SK-N-SH (cell line): ENCODE measurements at places on chromosomes 3 and 15.

GRCh38 chr15:63212050-63213004 is 22.9 kb downstream of the RAB8B start:
- DNase-seq: peak; percentile 42

DNA sequence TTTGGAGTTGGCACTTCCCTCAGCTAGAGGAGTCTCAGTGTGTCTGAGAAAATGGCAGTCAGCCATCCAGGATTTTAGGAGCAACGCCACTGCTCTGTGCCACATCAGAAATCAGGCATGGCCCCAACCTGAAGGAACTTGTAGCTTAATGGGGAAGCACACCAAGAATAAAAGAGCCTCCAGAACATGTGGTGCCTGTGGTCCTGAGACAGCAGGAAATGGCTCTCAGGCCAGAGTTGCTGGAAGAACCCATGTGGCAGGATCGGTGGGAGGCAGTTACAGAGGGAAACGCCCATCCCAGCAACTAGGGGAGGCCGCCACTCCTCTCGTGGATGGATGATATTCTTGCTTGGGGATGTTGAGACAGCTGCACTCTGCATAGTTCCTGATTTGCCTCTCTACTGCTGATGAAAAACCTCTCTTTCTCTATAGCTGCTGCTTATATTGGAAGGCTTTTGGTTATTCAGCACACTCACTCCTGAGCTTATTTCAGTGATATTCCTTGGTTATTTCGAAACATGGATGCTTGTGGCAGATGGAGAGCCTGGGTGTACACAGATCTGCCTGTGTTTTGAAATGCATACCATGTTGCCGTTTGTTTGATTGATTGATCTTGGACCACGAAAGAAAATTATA is 52.4 kb downstream of the KLHL25 start:
- DNase-seq: peak; percentile 32

- DNase-seq: no peak
Observed at GRCh38 chr3:126845920-126846715, 136.8 kb upstream of the PLXNA1 start.

DNA sequence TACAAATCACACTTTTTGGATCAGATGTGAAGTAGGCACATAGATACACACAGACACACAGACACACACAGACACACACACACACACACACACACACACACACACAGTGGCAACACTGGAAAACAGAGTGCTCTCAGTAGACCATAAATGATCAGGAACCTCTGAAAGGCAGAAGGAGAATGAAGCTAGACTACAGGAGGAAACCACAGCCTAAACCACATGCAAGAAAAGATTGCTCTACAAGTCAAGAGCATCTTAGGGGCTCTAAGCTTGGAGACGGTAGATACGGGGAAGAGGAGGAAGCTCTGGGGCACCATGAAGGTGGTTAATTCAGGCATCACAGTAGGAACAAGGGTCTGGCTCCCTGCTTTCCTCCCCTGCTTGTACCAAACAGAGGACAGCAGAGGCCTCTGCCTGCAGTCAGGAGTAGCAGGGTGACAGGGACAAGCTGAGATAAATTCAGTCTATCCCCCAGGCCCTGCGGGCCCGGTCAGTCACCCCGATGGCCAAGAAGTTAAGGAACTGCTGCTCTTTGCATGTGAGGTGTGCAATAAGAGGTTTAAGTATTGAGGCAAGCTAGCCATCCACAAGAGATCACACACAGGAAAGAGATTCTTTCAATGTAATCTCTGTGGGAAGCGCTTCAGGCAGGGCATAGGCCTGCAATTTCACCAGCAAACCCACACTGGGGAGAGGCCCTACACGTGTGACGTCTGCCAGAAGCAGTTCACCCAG is 23.5 kb upstream of the ARPIN start:
- DNase-seq: no peak

DNA sequence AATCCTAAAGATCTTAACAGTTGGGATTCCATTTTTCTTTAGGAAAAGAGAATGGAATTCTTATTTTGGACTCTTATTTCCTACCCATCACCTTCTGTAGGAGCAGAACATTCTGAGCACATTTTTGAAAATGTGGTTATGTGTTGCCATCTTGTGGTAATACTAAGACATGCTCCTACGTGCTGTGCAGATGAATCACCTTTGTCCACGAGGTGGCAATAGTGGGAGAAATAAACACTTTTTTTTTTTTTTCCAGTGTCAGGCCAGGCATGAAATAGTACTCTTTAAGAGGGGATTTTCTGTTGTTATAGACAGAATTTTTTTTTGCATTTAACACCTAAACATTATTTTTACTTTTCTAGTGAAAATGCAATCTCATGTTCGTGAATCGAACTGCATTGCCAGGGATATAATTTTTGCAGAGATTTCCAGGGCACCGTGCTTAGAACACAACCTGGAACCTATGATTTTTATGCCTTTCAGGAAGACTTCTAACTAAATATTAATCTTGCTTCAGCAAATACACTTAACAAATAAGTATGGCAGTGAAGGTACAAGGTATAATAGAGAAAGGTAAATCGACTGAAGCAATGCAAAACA is 196.6 kb downstream of the GAP43 start:
- DNase-seq: peak; percentile 57

DNA sequence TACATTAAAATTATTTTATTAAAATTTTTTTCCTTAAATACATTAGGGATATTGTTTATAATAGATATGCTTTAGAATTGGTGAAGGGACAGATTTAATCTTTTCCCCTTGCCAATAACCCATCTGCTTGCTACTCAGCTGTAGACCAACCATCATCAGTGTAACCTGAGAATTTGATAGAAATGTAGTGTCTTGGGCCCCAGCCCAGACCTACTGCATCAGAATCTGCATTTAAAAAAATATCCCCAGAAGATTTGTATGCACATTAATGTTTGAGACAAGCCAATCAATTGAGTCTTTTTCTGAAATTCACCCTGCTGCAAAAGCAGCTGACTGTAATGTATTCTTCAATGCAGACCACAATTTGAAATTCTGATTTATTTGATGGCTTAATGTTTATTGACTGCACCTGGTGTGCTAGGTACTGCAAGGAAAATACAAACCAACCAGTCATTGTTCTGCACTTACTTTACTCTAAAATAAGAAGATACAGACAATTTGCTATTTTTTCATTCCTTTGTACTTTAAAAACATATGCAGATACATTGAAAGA is 190.7 kb upstream of the SGO1 start:
- no peak for DNase-seq

- no peak for DNase-seq
Observed at GRCh38 chr3:160841455-160841854, 85.4 kb downstream of the PPM1L start.

DNA sequence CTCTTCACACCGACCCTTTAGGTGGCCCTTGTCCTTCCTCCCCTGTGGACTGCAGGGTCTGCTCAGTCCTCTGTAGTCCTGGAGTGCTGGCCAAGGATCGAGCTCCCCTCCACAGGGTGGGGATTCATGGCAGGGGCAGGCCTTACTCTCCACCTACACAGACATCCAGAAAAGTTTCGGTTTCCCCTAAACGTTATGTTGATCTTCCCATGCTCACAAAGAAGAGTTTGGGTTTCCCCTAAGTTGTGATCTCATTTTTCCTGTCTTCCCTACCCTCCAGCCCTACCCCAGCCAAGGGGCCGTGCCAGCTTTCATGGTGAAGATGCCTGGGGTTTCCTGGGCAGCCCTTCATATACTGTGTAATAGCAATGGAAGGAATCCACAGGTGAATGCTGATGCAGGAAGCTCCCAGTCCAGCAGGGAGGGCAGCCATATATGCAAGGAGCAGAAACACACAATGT is 10.3 kb downstream of the STOML1 start:
- no peak for DNase-seq

DNA sequence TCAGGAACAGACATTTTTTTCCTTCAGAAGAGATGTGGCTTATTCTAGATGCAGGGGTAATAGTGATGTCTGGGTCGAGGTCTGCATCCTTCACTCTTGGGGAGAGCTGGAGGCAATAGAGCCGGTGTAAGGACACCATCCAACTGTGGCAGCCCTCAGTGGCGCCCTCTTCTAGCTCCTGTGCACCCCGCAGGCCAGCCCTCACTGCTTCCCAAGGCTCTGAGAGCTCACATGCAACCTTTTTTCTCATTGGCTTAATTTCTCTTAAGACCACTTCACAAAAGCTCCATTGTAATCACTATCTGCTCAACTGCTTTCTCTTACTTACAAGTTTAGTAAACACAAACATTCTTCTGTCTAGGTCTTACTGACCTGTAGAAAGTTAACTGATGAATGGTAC is 3.9 kb upstream of the VPS8 start:
- no peak for DNase-seq

GRCh38 chr15:56249092-56249491 is 5.4 kb upstream of the RFX7 start:
- peak; percentile 20 for DNase-seq

- DNase-seq: peak; percentile 45
Observed at GRCh38 chr3:61807865-61808276, 246.5 kb downstream of the PTPRG start.

DNA sequence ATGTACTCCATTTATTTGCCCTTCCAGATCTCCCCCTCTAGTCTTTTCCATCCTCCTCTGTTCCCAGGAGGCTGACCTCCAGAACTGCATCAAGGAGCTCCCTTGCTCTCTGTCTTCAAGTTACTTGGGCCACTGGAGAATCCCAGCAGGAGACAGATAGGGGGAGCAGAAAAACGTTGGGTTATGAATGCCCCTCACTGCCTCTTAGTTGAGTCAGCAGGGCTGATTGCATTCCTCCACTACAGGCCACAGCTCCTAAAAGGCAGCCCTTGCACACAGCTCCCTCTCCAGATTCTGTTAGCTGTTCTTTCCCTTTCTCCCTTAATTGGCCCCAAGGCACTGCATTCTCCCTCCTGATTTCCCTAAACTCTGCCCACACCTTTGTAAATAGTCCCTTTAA is 12.4 kb upstream of the CEP152 start:
- DNase-seq: no peak

GRCh38 chr3:176262071-176262470 is 935.2 kb downstream of the TBL1XR1 start:
- DNase-seq: no peak

DNA sequence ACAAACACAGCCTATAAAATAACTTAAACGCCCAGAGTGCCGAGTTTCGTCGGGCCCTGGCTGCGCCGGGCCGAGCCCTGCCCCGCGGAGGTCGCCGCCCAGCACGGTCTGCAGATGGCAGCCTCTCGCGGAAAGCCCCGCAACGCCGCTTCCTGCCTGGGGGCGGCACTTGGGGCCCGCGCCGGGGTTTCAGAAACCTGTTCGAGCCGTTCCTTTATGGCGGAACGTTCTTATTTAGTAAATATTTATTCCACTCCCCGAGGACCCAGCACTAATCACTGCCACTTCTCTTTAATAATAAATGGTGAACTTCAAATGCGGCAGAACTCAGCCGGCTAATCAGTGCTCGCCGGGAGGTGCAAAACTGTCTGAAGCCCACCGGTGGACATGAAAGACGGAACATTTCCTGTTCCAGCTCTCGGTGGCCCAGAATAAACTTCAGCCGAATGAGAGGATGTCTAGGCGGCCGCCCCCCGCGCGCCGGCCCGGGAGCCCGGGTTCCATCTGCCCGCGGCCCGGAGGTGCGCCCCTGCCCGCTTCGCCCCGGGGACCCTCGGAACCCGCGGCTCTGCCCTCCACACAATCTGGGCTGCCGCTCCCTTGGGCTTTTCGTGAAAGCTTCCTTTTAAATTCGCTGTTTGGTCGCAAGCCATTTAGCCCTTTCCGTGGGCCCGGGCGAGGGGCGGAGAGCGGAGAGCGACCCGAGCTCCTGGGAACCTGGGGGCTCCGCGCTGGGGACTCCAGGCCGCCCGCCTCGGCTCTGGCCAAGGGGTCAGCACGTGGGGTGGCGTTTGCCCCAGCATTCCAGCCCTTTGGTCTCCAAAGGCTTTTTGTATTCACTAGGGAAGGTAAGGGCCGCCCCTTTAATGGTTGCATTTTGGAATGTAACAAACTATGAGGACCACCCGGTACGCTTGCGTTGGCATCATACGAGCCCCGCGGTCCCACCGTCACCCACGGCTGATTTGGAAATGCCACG is 110.8 kb upstream of the ATP11B start:
- DNase-seq: peak; percentile 86

DNA sequence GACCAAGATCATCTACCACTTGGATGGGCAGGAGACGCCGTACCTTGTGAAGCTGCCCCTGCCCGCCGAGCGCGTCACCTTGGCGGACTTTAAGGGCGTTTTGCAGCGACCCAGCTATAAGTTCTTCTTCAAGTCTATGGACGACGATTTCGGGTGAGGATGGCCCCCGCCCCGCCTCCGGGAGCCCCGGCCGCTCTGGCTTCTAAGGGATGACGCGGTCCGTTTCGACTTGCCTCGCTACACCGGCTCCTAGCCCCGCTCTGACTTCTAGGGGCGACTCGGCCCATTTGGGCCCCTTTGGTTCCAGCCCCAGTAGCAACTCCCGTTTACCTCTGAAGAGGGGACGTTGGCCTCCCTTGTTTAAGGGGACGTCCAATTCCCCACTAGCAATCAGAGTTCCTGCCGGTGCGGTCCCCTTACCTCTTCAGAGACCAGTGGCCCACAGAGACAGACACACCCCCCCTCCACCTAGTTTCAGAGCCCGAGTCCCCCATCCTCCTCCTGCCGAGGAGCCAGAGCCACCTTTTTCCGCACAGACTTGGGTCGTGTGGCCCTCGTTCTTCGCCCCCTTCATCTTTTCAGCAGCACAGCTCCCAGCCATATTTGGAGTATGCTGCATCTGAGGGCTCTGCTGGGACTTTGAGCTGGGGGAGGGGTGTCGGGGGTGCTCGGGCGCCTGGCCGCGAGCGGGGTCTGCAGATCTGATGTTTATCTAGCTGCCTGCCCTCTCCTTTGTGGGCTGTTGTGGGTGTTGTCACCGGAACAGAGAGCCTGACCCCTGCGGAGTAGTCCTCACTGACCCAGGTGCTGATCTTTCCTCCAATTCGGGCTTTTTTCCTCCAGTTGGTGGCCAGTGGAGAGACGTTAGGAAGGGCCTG is 706 bp downstream of the DVL3 start:
- peak; percentile 74 for DNase-seq

DNA sequence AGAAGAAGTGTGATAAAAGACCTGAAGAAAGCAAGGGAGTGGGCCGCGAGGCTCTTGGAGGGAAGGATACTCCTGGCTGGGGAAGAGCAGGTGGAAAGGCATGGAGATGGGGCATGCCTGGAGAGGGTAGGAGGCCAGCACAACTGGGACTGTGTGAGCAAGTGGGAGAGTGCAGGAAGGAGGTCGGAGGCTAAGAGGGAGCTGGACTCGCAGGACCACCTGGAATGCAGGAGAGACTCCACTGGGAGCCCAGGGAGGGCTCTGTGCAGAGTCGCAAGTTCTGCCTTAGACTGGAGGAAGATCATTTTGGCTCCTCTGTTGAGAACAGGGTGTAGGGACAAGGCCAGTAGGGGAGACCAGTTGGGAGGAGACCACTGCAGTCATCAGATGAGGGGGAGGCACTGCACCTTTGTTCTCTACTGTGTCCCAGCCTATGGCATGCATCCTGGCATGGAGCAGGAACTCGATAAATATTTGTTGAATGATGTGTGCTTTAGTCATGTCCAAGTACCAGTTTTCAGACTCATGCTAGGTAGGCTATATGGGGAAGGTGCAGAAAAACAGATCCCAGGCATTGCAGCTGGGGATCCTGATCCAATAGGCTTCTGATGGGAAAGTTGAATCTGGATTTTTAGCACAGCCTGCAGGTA is 13.7 kb downstream of the FAM107A start:
- DNase-seq: no peak
